ENCODE measurements at places on chromosomes 11 and 22.

DNA sequence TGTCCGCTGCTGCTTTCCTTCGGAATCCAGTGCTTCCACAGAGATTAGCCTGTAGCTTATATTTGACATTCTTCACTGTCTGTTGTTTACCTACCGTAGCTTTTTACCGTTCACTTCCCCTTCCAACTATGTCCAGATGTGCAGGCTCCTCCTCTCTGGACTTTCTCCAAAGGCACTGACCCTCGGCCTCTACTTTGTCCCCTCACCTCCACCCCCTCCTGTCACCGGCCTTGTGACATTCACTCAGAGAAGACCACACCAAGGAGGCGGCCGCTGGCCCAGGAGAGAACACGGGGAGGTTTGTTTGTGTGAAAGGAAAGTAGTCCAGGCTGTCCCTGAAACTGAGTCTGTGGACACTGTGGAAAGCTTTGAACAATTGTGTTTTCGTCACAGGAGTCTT, 15.4 kb upstream of the ST14 start:
- no peak for DNase-seq

DNA sequence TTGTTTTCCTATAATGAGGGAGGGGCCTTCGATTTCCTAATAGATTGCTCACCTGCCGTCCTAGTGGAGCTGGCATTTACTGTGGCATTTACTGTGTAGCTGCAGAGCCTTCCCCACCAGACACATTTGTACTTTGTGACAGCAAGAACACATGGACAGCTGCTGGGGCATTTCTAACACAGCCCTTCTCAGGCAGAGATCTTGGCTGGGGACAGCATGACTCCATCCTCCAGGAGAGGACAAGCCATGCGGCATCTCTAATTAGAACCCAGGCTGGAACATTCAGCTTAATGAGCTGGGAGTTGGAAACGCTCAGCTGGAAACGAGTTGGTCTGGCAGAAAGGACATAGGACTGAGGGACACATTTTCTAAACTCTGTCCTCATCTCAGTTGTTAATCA, 887.5 kb downstream of the NTM start:
- no peak for DNase-seq

GRCh38 chr11:45450189-45450588, 164.0 kb upstream of the SYT13 start:
- DNase-seq, result no peak

DNA sequence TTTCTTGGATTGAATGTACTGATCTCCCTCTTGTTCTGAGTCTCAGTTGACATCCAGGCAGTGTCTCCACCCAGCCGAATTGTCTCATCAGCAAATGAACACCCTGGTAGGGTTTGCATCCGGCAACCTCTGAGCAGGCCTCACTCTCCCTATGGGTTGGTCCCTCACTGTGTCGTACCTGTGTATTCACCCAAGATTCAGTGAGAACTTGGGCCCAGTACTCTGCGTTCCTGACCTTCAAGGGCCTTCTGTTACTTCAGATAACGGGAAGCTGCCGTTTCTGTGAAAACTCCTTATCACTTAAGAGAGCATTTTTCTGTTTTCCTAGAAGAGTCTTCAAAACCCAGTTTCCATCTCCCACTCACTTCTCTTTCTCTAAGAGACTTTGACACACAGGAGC, 915.6 kb downstream of the TBC1D22A start:
- DNase-seq, result no peak

DNA sequence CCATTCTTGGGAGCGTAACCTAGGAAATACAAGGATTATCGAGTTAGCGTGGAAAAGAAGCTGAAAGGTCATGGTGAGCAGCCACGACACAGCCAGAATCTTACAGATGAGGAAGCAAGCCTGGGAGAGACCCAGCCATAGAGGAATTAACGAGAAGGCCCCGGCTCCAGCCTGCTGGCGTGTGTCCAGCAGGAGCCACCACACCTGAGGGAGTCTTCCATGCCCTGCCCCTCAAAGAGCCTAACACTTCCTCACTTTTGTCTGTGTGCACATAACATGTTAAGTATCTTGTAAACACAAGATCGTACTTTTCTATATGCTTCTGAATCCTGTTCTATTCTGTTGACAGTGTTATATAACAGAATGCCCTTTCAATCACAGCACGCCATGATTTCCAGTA, 18.1 kb downstream of the CECR2 start:
- DNase-seq, result no peak

- no peak for DNase-seq
These were observed 40.1 kb downstream of the EIF4ENIF1 start for GRCh38 chr22:31449506-31449905.

DNA sequence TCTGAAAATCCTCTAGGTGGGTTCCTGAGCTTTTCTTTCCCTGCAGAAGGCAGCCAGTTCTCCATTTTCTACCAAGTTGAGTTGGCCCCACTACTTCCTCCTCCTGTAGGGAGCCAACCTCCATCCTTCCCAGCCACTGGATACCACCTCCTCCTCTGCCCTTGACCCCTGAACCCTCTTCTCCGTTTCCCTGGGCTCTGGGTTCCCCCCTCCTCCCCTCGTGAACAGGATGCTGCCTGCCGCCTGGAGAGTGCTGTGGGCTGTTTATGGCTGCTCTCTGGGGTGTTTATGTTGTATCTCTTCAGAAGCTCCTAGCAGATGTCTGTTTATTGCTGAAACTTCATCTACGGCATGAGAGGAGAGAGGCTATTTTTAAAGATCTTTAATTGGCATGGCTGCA, 8.6 kb downstream of the MICAL2 start:
- DNase-seq, result no peak

DNA sequence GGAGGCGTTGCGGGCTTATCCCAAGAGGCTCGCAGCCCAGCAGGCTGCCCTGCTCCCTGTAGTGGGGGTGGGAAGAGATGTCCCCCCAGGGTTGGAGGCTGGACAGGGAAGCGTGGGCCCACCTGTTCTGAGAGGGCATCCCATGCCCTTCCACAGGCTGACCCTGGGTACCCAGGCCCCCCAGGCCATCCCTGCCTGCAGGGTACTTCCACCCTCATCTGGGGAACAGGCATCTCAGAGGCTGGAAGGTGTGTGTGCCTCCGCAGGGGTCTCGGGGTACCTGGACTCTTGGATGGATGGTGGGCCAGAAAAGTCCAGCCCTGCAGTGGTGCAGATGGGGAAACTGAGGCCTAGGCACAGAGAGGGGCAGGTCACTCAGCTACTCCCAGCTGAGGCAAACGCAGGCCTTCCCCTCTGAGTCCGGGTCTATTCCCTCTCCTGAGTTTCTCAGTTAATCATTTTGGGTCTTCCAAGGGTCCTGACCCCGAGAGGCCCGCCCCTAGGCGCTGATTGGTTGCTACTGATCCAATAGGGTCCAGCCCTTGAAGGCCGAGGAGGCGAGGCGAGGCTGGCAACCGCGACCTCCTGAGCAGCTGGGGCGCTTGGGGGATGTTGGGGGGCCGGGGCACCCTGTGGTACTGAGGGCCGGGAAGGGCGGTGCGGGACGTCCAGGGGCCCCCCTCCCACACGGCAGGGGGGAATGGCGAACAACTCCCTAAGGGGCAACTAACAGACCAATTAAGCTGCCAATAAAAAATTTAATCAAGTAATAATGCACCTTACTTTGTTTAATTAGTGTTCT, 23.8 kb downstream of the FLRT1 start:
- DNase-seq, result no peak

GRCh38 chr11:70288721-70289120, 18.2 kb downstream of the PPFIA1 start:
- DNase-seq, result no peak

GRCh38 chr11:824292-824880, 3.3 kb upstream of the CRACR2B start:
- DNase-seq, result no peak

GRCh38 chr11:61049063-61049377, 53.3 kb upstream of the CD5 start:
- DNase-seq, result no peak

GRCh38 chr11:65305501-65306268, 9.0 kb upstream of the CDC42EP2 start:
- no peak for DNase-seq

DNA sequence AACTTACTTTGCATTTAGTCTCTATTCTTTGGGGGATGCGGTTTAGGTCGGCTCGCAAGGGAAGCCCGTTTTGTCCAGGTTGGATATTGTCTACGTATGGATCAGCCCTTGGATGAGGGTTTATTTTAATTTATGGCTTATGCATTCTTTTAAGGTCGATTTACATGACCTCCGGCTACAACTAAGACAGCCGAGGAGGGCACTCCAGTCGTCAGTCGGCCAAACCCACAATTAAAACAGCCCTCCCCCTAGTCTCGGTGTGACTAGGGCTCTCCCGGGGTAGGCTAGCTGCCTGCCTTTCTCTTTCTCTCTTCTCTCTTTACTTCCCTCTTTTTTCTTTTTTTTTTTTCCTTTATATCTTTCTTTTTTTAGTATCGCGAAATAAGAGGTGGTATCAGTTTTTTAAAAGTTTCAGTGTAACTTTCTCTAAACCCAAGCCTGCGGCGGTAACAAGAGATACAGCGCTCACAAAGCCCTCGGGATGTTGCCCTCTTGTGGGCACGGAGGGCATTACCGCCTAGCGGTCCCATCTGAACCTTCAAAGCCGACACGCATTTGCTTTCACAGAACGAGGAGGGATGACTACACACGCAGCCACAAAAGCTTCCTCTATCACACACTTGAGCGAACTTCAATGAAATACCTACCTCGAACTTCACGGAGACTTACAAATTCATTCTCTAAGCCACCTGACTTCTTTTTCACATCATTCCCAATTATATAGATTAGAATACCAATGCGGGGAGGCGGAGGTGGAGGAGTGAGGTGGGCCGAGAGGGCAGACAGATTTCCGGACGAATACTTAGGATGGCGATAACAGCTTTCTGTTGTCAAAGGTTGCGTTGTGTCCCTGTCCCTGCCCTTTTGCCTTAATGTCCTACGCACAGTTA, 132.3 kb upstream of the C11orf58 start:
- peak; percentile 70 for DNase-seq

GRCh38 chr22:30396871-30397655, at the start of gene SEC14L2:
Gene SEC14L2, plus strand, starts transcription at chr22:30397018. Its CDS starts 99 bp downstream, at chr22:30397117.
- DNase-seq, result peak; percentile 17

DNA sequence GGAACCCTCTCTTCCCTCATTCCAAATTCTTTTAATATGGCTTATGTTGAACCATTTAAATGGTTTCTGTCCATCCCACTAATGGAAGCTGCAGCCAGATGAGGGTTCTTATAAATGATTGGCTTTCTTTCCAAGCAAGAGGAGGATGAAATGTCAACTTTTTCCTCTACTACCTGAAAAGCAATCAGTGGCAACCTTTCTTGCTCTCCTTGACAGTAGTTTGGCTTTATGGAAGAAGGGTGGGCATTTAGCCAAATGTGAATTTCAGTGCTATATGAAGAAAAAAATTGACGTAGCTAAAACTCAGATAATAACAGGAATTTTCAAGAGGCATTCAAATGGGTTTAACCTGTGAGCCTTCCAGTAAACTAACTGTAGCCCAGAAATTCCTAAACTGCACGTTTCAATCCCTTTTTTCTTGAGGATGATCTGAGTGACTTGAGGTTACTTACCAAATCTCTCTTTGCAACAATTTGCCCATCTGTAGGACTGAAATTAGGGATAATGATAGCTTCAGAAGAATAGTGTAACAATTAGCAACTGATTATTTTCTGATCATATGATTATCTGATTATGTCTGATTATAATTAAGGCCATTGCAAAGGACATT, 90.9 kb downstream of the EXT2 start:
- DNase-seq, result no peak

- DNase-seq, result no peak
These were observed 271.4 kb downstream of the ETS1 start for GRCh38 chr11:128315933-128316332.

GRCh38 chr22:48167238-48167637, 1404.8 kb downstream of the TBC1D22A start:
- DNase-seq, result no peak

DNA sequence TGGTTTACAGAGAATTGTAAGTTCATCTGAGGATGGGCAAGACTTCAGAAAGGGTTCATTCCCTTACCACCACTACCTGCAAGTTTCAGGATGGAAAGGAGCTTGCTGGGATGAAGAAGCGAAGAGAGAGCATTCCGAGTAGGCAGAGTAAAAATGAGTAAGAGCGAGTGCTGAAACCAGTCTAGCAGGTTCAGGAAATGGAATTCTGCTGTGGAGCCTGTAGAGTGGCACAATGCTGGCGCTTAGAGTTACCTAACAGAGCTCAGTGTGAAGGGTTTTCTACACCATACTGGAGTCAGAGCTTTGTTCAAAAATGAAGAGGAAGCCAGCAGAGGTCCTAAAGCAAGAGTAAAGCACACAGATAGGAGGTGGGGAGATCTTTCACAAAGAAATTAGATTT, 179.2 kb upstream of the ZC3H12C start:
- DNase-seq, result no peak

DNA sequence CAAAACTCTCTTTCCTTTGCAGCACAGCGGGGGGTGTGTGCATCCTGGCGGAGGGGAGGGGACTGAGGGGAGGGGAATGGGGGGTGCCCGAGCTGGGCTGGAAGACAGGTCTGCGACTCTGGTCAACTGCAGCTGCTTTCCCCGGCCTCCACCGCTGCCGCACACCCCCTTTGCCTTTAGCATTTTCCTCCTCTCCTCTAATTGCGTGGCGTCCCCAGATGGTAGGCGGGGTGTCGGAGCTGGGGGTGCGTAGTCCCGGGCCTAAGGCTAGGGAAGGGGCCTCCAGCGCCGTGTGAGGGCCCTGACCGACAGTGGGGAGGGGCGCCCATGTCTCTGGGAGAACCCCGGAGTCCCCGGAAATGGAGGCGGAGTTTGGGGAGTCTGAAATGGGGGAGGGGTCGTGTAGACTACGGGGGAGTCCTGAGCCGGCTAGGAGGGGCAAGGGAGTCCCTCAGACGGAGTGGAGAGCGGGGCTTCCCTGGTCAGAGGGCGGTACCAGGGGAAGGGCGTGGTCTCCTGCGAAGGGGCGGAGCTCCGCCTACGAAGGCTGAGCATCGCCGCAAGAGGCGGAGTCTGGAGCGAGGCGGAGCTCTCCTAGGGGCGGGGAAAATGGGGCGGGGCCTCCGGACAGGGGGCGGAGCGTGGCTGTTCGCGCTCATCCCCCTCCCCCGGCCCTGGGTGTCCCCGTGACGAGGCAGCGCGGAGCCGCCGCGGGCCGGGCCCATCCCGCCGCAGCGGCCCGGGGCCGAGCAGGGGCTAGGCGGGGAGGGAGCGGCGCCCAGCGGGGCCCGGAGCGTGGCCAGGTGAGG, at the start of gene PELI3:
Gene PELI3, plus strand, starts transcription at position 681 of the 809 bp plus-strand sequence. CDS start 1,224 bp downstream, outside the sequence.
- peak; percentile 78 for DNase-seq

DNA sequence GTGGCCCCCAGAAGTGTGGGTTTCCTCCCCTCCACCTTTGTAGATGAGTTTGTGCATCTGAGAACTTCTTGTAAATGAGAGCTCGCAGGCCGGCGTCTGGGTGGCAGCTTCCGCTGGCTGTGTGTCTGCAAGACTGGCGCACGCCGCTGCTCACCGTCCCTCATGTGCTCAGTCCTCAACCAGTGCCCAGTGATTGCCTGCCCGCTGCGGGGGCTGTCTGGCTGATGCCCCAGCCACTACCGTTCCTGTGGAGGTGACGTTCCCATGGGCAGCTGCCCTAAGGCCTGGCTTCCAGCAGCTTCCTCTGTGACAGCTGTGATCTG, 8.8 kb downstream of the TBX1 start:
- no peak for DNase-seq

DNA sequence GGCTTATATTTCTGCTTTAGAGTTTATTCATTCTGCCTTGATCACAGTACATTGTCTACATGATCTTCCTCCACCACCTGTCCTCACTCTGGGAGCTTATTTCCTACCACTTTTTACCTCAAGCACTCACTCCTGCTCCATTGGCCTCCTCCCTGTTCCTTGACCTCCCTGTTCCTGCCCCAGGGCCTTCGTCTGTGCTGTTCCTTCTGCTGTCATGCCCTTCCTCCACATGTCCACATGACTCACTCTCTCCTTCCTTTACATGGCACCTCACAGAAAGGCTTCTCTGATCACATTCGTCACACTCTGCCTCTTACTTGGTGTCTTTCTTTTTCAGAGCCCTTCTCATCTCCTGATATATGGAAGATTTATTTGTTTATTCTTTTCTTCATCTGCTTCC, 103.0 kb downstream of the FBXO7 start:
- no peak for DNase-seq

Data from activated naive CD4-positive, alpha-beta T cell (primary cell).